ENCODE measurements at places on chromosomes 1 and 21.

- DNase-seq, result no peak
Measured at GRCh38 chr1:206558794-206559671, 51.7 kb downstream of the RASSF5 start.

GRCh38 chr1:22404486-22404885, 47.2 kb upstream of the ZBTB40 start:
- DNase-seq, result no peak

GRCh38 chr1:81949421-81949820, 148.7 kb downstream of the ADGRL2 start:
- DNase-seq, result no peak

- no peak for DNase-seq
Measured at GRCh38 chr1:117389779-117390178, 22.5 kb downstream of the MAN1A2 start.

DNA sequence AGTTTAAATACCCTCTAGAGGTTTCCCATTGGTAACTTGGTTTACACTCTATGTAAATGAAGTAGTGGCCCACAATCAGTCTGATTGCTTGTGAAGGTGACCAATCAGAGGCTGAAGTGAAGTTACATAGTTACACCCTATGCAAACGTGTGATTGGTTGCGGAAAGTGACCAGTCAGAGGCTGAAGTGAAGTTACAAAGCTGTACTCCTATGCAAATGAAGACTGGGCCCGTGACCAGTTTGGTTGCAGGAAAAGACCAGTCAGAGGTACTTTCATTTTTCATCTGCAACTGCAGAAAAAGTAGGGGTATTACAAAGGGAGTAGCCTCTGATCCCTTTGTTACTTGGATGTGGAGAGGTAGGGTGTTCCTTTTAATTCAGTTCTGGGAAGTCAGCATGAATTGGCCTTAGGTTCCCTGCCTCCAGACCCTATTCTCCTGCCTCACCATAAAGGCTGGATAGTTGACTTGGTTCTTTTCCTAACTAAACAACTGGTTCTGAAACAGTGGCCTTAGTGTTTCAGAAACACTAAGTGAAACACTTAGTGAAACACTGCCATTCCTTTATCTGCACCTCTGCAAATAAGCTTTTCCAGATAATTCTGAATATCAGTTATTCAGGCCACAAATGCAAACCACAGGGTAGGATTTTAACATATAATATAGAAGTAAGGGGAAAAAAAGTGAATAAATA, 39.3 kb downstream of the MAGI3 start:
- DNase-seq, result no peak

GRCh38 chr1:214660190-214660589, 57.2 kb downstream of the CENPF start:
- DNase-seq, result no peak

- no peak for DNase-seq
Measured at GRCh38 chr1:44828003-44828651, 14.9 kb downstream of the PTCH2 start.

GRCh38 chr1:171397851-171398469, 84.0 kb downstream of the FMO4 start:
- DNase-seq, result no peak

- no peak for DNase-seq
Measured at GRCh38 chr1:228413241-228414010, 3.2 kb downstream of the TRIM17 start.

GRCh38 chr21:32001390-32001789, 128.6 kb downstream of the HUNK start:
- peak; percentile 67 for DNase-seq

DNA sequence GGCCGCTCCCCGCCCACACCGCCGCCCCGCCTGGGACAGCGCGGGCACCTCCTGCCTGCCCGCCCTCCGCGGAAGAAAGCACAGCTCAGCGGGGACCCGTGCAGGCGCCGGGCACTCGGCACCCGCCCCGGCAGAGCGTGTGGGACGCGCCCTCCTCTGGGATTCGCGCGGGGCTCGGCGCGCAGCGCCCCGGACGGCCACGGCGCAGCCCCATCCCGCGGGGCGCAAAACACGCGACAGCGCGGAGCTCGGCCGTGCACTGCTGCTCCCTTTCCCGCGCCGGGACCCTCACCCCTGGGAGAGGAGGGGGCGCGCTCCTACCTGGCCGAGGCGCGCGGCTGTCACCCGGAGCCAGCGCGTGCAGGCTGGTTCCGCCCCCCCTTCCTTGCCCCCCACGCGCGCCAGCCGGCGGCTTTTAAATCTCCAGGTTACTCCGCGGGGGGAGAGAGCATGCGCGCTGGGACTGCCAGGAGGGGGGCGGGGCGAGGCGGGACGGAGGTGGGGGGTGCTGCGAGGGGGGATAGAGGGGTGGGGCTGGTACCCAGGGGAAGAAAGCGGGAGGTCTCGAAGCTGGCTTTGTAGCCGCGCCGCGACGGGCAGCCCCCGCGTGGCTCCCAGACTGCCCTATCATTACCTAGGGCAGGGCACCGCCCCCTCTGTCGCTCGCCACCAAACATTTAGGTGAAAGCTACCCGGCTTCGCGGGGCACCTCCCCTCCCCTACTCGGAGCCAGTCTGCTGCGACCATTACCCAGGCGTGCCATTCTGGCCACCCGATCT, at the start of gene SLC45A3:
SLC45A3 (minus strand) TSS at position 437 of the 779 bp plus-strand sequence. CDS start 15,853 bp downstream, outside the sequence.
- DNase-seq, result no peak

- DNase-seq, result no peak
Measured at GRCh38 chr1:167522246-167522645, 3.9 kb upstream of the CD247 start.

GRCh38 chr1:185091480-185091879, 46.1 kb downstream of the RNF2 start:
- DNase-seq, result no peak

DNA sequence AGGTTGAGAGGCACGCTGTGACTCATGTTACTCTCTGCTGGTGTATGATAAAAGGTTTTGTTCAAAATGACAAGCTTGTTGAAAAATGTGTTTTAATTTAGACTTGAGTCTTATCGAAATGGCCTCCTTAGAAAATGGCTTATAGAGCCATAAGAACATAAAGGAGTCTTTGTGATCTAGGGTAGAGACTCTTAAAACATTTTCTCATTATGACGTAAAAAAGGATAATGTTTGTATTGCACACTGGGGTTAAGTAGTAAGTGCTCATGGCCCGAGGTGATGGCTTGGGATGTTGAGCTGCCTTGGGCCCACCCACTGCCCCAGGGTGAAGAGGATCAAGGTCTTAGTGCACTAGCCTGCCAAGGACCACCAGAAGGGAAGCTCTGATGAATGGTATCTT, 117.4 kb downstream of the DISC1 start:
- no peak for DNase-seq

DNA sequence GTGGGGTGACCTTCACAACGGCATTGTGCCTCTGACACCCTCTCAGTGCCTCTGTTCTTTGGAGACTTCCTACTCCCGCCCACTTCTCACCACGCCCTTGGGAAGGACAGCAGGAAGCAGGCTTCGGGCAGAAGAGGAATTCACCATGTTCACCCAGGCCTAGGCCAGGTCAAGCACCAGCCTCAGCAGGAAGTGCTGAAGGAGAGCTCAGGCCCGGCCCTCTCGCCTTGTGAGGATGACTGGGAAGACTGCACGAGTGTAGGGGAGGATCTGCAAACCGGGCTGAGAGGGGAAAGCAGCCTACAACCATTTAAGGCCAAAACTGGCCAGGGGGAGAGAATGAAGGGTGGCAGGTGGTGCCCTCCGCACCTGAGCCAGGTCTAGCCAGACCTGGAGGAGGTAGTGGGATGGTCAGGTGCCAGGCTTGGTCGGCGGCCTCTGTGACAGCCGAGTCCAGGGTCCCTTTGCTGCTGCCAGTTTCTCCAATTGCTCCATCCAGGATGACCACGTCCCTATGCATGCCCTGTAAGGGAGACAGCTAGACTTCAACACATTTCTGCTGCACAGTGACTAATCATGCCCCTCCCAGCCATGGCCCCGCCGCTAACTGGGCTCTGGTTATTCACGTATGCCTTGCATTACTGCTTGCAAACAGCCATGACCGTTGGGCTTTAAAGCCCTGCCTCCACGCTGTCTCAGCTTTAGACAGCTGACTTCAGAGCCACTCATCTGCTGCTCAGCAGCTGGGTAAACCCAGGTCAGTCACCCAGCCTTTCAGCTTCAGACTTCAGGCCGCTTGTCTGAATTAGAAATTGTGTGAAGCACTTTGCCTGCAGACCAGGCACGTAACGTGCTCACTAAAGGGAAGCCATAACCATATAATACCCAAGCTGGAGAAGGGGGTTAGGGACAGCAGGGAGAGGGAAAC, 8.9 kb downstream of the MRTO4 start:
- DNase-seq, result no peak

GRCh38 chr1:222627232-222627631, 9.3 kb downstream of the MIA3 start:
- no peak for DNase-seq

DNA sequence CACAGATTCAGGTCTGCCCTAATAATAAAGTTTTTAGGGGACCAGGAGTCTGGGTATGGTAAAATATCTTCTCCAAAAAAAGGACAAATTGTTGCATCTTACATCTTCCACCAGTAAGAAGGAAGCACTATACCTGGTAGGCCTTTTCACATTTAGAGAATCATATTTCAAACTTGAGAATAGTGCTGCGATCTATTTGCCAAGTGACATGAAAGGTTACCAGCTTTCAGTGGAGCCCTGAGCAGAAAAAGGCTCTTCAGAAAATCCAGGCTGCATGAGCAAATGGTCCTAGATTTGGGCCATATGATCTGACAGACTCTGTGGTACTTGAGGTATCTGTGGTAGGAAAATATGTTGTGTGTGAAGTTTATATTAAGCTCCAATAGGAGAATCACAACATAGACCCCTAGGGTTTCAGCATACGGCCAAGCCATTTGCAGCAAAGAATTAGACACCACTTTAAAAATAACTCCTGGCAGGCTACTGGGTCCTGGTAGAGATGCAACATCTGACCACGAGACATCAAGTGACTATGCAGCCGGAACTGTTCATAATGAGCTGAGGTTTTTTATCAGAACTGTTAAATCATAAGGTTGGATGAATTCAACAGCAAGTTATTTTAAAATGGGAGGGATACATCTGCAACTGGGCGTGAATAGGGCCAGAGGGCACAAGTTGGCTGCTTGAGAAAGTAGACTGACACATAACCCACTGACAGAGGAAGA, 38.6 kb upstream of the CCDC190 start:
- no peak for DNase-seq

- peak; percentile 46 for DNase-seq
Measured at GRCh38 chr1:63747445-63747844, 26.4 kb upstream of the ROR1 start.

DNA sequence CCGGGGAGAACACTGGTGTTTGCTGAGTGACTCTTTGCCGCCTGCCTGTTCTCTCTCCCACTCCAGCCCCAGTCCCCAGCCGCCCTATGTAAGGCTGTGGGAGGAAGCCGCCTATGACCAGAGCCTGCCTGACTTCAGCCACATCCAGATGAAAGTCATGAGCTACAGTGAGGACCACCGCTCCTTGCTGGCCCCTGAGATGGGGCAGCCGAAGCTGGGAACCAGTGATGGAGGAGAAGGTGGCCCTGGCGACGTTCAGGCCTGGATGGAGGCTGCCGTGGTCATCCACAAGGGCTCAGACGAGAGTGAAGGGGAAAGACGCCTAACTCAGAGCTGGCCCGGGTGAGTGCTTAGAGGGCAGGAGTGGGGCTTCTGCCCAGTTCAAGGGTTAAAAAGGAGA, 8.2 kb downstream of the BSND start:
- no peak for DNase-seq

DNA sequence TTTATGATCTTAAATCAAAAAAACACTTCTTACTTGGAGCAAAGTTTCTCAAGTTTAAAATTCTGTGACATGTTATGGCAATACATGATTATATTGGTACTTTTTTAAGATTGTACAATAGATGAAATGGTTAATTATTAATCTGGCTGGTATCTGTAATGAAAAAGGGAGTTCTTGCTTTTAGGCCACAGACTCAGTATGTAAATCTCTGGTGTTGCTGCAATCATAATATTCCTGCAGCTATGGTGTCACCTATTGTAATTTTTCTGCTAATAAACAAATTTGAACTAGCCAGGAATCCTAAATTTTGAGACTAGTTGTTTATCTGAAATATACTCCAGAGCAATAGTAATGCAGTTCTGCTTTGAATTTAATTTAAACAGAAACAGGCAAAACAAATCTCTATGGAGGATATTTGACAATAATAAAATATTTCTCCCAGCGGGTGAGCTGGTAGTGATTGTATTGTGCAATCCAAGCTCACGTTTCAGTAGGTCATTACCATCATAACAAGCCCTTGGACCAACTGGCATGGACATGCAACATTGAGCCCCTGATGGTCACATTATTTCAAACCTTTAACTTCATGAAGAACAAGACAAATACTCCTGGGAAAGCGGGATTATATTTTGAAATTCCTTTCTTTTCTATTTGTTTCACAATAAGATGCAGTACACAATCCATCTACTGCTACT, 77.2 kb upstream of the USH2A start:
- no peak for DNase-seq

DNA sequence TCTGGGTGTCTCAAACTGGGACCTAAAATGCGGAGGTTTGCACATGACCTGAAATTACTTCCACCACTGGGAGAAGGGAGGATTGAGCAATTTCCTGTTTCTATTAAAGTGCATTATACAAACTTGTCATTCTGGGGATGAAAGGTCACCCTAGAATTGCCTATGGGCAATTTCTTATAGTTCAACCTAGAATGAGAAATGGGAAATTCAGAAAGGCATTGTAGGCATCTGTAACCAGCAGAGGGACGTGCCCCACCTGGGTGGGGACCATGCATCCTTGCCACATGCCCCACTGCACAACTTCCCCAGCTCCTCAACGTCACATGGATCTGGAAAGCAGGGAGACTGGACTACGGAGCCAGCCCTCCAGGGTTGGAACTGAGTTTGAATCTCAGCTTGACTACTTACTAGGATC, 47.0 kb downstream of the MRPL39 start:
- DNase-seq, result no peak

DNA sequence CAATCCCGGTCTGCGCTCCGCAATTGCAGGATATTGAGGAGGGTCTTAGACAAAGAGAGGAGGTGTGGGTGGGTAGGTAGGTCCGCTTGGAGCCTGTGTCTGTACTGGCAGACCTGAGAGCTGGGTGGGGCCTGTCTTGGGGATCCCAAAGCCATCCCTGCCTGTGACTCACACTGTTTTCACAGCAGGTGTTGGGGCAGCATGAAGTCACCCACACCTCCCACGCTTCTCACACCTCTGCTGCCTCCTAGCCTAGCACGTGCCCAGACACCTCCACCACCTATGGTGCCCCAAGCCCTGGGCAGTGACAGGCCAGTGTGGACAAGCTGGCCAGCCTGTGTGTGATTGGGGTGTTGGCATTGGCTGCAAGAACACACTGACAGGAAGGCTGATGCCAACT, 65.7 kb upstream of the ECE1 start:
- DNase-seq, result no peak

- DNase-seq, result no peak
Measured at GRCh38 chr1:77539519-77540142, 142.8 kb downstream of the ZZZ3 start.
